A549 treated with dexamethasone at 1 μM for 4 hours (cell line): ENCODE measurements at places on chromosomes 12 and 14. TPM values are rescaled to one million over a fixed set of nuclear protein-coding genes. Genes with fewer than 3 reads are reported as not detected.

The NTS gene
- 51.3 to 83.4 TPM (median 63.5 TPM) in 5 replicates for total RNA-seq

The DBX2 gene
- total RNA-seq: not detected in 5 replicates

The STAC3 gene
- total RNA-seq: 0.18 to 0.54 TPM (median 0.38 TPM) in 4 of 5 replicates, not detected in the other

The PPP4R4 gene
- total RNA-seq: 0.24 to 0.44 TPM (median 0.33 TPM) in 5 replicates

The USP30 gene
- total RNA-seq: 6.9 to 10.7 TPM (median 9.8 TPM) in 5 replicates

The ZFHX2 gene
- 0.44 to 1.1 TPM (median 0.80 TPM) in 5 replicates for total RNA-seq

The SLC6A12 gene
- 0.99 to 1.5 TPM (median 1.2 TPM) in 5 replicates for total RNA-seq

The LRRK2 gene
- total RNA-seq: 1.1 to 1.9 TPM (median 1.3 TPM) in 5 replicates

The TBX5 gene
- not detected in 5 replicates for total RNA-seq

The TAS2R9 gene
- not detected in 5 replicates for total RNA-seq

The ARHGAP9 gene
- total RNA-seq: 0.33 to 0.72 TPM (median 0.43 TPM) in 5 replicates

The TTC7B gene
- total RNA-seq: 16.8 to 20.8 TPM (median 17.6 TPM) in 5 replicates

The SYCP3 gene
- 0.04 to 0.16 TPM (median 0.09 TPM) in 4 of 5 replicates, not detected in the other for total RNA-seq

The UNG gene
- 90.2 to 96.5 TPM (median 93.2 TPM) in 5 replicates for total RNA-seq

The SMCO3 gene
- 0.05 TPM in 1 of 5 replicates, not detected in the others for total RNA-seq

The AQP2 gene
- not detected in 5 replicates for total RNA-seq

The CRIP2 gene
- 111 to 207 TPM (median 191 TPM) in 5 replicates for total RNA-seq

The GDF3 gene
- not detected in 5 replicates for total RNA-seq

The LTBP2 gene
- 7.4 to 14.0 TPM (median 11.1 TPM) in 5 replicates for total RNA-seq

The PLEKHD1 gene
- 0.01 to 0.03 TPM (median 0.02 TPM) in 4 of 5 replicates, not detected in the other for total RNA-seq

The KHNYN gene
- total RNA-seq: 21.0 to 29.0 TPM (median 26.8 TPM) in 5 replicates
